ENCODE measurements at places on chromosomes 11 and 22. TPM values are rescaled to one million over a fixed set of nuclear protein-coding genes. Genes with fewer than 3 reads are reported as not detected.

PTPRCAP gene
- 134 TPM for total RNA-seq

MPST gene
- 1.8 TPM for total RNA-seq

B3GAT1 gene
- 0.14 TPM for total RNA-seq

POLDIP3 gene
- 80.7 TPM for total RNA-seq

CRYBB2 gene
- not detected for total RNA-seq

PGR gene
- not detected for total RNA-seq

CENPM gene
- 7.6 TPM for total RNA-seq

MUC5AC gene
- not detected for total RNA-seq

ACO2 gene
- total RNA-seq, result 71.9 TPM

OR8D4 gene
- not detected for total RNA-seq

RNF121 gene
- total RNA-seq, result 10.1 TPM

HOATZ gene
- not detected for total RNA-seq

PPP2R5B gene
- total RNA-seq, result 18.3 TPM

RBMXL2 gene
- total RNA-seq, result not detected

NLRP6 gene
- total RNA-seq, result 14.7 TPM

PSMA1 gene
- 175 TPM for total RNA-seq

APOBEC3C gene
- total RNA-seq, result 13.9 TPM

MFNG gene
- 85.1 TPM for total RNA-seq

TRIM49 gene
- not detected for total RNA-seq

GRM5 gene
- total RNA-seq, result not detected

TCIRG1 gene
- 202 TPM for total RNA-seq

VWA5A gene
- 5.6 TPM for total RNA-seq

KCNE3 gene
- 0.08 TPM for total RNA-seq

SIK3 gene
- total RNA-seq, result 86.1 TPM

P4HA3 gene
- not detected for total RNA-seq

OR2D2 gene
- total RNA-seq, result not detected

C11orf87 gene
- total RNA-seq, result not detected

OR4A16 gene
- total RNA-seq, result not detected

BARX2 gene
- not detected for total RNA-seq

OR56A1 gene
- not detected for total RNA-seq

FGF3 gene
- total RNA-seq, result not detected

PHLDA2 gene
- total RNA-seq, result 1.1 TPM

SOX6 gene
- total RNA-seq, result 0.20 TPM

ABTB2 gene
- 1.0 TPM for total RNA-seq

MOV10L1 gene
- total RNA-seq, result not detected

KBTBD3 gene
- 5.7 TPM for total RNA-seq

APOL1 gene
- total RNA-seq, result 7.3 TPM

CYTH4 gene
- total RNA-seq, result 134 TPM

USP35 gene
- total RNA-seq, result 33.1 TPM

APOBEC3A gene
- total RNA-seq, result 0.74 TPM

NCF4 gene
- total RNA-seq, result 8.0 TPM

SLC22A8 gene
- total RNA-seq, result not detected

APOL4 gene
- not detected for total RNA-seq

OR51B4 gene
- total RNA-seq, result not detected

ISX gene
- not detected for total RNA-seq

GLYAT gene
- not detected for total RNA-seq

MS4A3 gene
- total RNA-seq, result not detected

All from CD4-positive, alpha-beta T cell (primary cell).